ENCODE measurements at places on chromosomes 3 and 15. TPM values are rescaled to one million over a fixed set of nuclear protein-coding genes. Genes with fewer than 3 reads are reported as not detected.

Gene IL17RB
- total RNA-seq = 0.78 TPM

Gene EPHB1
- total RNA-seq = 16.3 TPM

Gene TMEM108
- 9.0 TPM for total RNA-seq

Gene COMMD4
- 66.2 TPM for total RNA-seq

Gene IQCH
- 4.5 TPM for total RNA-seq

Gene P2RY14
- total RNA-seq = not detected

Gene ROBO2
- 330 TPM for total RNA-seq

Gene GMPPB
- total RNA-seq = 21.2 TPM

Gene ROPN1
- not detected for total RNA-seq

Gene COL6A5
- total RNA-seq = not detected

Gene ECE2
- total RNA-seq = 1.6 TPM

Gene GOLGA6C
- not detected for total RNA-seq

Gene BNC1
- total RNA-seq = 1.1 TPM

Gene GOLGA8Q
- total RNA-seq = not detected

Gene HDGFL3
- total RNA-seq = 130 TPM

Gene HTD2
- total RNA-seq = 7.4 TPM

Gene SERPINI2
- total RNA-seq = not detected

Gene KNL1
- total RNA-seq = 4.0 TPM

- DNase-seq = no peak
- no peaks in the 10 kb centered on the region for H3K4me1 ChIP-seq
- no peak overlapping the region for H3K27ac ChIP-seq
- H3K27me3 ChIP-seq = no peaks in the 10 kb centered on the region
- H3K4me3 ChIP-seq = no peak overlapping the region
Measured at GRCh38 chr15:43095243-43095642, 10.6 kb downstream of the UBR1 start.

GRCh38 chr15:93235926-93236780 is 147.1 kb upstream of the RGMA start:
- DNase-seq = no peak
- H3K4me3 ChIP-seq = no peak overlapping the region
- peaks cover 4% of the 10 kb centered on the region for H3K36me3 ChIP-seq
- H3K4me1 ChIP-seq = no peaks in the 10 kb centered on the region

- H3K27ac ChIP-seq = no peak overlapping the region
- H3K4me1 ChIP-seq = peaks cover 3% of the 10 kb centered on the region
- H3K36me3 ChIP-seq = peaks cover 4% of the 10 kb centered on the region
- H3K4me3 ChIP-seq = no peak overlapping the region
Measured at GRCh38 chr15:88075102-88075501, 181.4 kb downstream of the NTRK3 start.

- H3K36me3 ChIP-seq = no peaks in the 10 kb centered on the region
- H3K4me1 ChIP-seq = peaks cover 1% of the 10 kb centered on the region
- DNase-seq = no peak
- H3K4me3 ChIP-seq = no peak overlapping the region
Measured at GRCh38 chr3:123644358-123644757, 59.5 kb upstream of the HACD2 start.

- H3K4me3 ChIP-seq = no peak overlapping the region
- no peak overlapping the region for H3K27ac ChIP-seq
- peak; percentile 43 for DNase-seq
- peaks cover 21% of the 10 kb centered on the region for H3K4me1 ChIP-seq
- peaks cover 5% of the 10 kb centered on the region for H3K36me3 ChIP-seq
Measured at GRCh38 chr3:156382458-156383346, 172.2 kb downstream of the SSR3 start.

- H3K4me1 ChIP-seq = peaks cover 3% of the 10 kb centered on the region
- H3K27me3 ChIP-seq = peaks cover 2% of the 10 kb centered on the region
- no peak overlapping the region for H3K27ac ChIP-seq
- no peak overlapping the region for H3K4me3 ChIP-seq
- H3K36me3 ChIP-seq = peaks cover 4% of the 10 kb centered on the region
- no peak for DNase-seq
Measured at GRCh38 chr15:88238618-88239430, 17.7 kb downstream of the NTRK3 start.

DNA sequence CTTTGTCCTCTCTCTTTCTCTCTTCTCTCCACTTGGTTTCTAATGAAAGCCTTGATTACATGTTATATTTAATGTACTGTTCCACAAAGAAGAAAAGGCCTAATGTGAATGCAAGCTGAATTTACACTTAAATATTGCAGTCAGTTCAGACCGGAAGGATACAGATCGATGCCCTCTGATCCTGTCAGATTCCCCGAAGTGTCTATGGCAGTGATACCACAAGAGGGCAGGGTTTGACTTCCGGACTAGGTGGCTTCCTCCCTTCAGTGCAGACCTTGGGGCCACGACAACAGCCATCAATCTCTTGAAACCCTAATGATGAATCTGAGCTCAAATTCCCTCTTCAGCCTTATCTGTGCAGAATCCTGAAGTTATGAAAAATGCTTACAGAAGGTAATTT is 29.5 kb downstream of the AGTR1 start:
- H3K4me1 ChIP-seq = no peaks in the 10 kb centered on the region
- H3K4me3 ChIP-seq = no peak overlapping the region
- DNase-seq = peak; percentile 56
- H3K27me3 ChIP-seq = no peaks in the 10 kb centered on the region
- no peaks in the 10 kb centered on the region for H3K36me3 ChIP-seq

- no peaks in the 10 kb centered on the region for H3K36me3 ChIP-seq
- no peak overlapping the region for H3K27ac ChIP-seq
- H3K4me1 ChIP-seq = no peaks in the 10 kb centered on the region
- no peak overlapping the region for H3K4me3 ChIP-seq
Measured at GRCh38 chr3:128568602-128569490, 75.8 kb upstream of the GATA2 start.

DNA sequence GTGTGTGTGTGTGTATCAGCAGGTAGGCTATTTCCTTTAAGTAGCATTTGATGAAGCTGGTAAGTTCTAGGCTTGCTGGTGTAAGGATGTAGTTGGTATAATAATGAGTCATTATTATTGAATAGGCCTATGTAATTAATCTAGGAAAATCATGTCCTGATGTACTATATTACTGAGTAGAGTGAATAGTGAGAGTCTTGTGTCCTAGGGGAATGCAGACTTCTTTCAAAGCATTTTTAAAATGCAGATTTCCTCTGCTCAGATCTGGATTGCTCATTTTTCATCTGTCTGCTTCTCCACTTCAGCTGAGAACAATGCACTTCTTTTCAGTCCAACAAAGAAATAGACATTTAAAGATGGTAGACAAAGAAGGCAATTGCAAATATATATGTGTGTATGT is 434.2 kb upstream of the ONECUT1 start:
- no peak overlapping the region for H3K27ac ChIP-seq
- H3K27me3 ChIP-seq = peaks cover 2% of the 10 kb centered on the region
- H3K36me3 ChIP-seq = no peaks in the 10 kb centered on the region
- no peak for DNase-seq
- no peaks in the 10 kb centered on the region for H3K4me1 ChIP-seq

- no peak overlapping the region for H3K4me3 ChIP-seq
- H3K36me3 ChIP-seq = no peaks in the 10 kb centered on the region
- no peaks in the 10 kb centered on the region for H3K27me3 ChIP-seq
- H3K27ac ChIP-seq = no peak overlapping the region
Measured at GRCh38 chr3:71713041-71713440, 12.2 kb downstream of the EIF4E3 start.

GRCh38 chr3:3735919-3736318 is 63.3 kb upstream of the LRRN1 start:
- H3K4me1 ChIP-seq = peaks cover 5% of the 10 kb centered on the region
- no peak overlapping the region for H3K27ac ChIP-seq
- no peaks in the 10 kb centered on the region for H3K27me3 ChIP-seq
- H3K36me3 ChIP-seq = no peaks in the 10 kb centered on the region

DNA sequence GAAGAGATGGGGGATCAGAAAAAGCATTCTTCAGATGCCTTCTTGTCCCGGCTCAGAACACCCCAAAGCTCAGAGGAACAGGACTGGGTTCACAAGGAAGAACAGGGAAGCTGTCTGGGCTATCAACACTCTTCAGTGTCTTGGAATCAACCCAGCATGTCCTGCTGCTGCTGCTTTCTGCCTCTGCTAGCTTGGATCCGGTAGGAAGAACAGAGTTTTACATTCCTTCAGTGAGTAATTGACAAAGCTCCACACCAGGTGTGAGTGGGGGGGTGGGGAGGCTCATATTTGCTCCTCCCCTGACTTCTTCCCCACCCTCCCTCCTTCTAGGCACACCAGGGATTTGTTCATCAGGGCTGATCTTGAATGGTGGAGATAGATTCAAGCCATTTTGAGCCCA is 13.1 kb upstream of the ETV5 start:
- H3K27ac ChIP-seq = no peak overlapping the region
- DNase-seq = no peak
- no peak overlapping the region for H3K4me3 ChIP-seq
- H3K27me3 ChIP-seq = peaks cover 5% of the 10 kb centered on the region
- H3K4me1 ChIP-seq = peaks cover 18% of the 10 kb centered on the region

- H3K4me3 ChIP-seq = no peak overlapping the region
- no peaks in the 10 kb centered on the region for H3K4me1 ChIP-seq
- H3K27me3 ChIP-seq = peaks cover 2% of the 10 kb centered on the region
- DNase-seq = no peak
Measured at GRCh38 chr3:136893848-136894443, 31.9 kb downstream of the NCK1 start.

GRCh38 chr3:58556761-58557221 is 19.8 kb upstream of the ACOX2 start:
- peak overlapping the region; percentile 81 for H3K27ac ChIP-seq
- peak; percentile 66 for DNase-seq
- peaks cover 11% of the 10 kb centered on the region for H3K4me1 ChIP-seq
- H3K27me3 ChIP-seq = no peaks in the 10 kb centered on the region
- peaks cover 18% of the 10 kb centered on the region for H3K36me3 ChIP-seq
- H3K4me3 ChIP-seq = no peak overlapping the region

DNA sequence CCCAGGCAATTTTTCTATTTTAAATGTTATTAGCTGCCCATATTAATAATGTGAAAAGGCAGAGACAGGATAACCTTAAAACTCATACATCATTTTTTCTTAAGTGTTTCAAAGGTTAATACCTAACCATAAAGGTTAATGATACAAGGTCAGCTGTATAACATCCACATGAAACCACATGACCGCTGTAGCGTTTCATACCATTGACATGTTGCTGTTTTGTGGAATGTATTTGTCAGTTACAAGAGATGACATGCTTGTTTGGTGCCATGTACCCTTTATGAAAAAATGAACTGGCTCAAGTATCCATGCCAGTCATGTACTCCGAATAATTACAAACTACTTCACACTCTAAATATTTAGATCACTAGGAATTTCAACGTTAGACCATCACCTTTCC is 207.4 kb downstream of the FMN1 start:
- no peaks in the 10 kb centered on the region for H3K36me3 ChIP-seq
- no peak overlapping the region for H3K4me3 ChIP-seq
- DNase-seq = no peak
- no peak overlapping the region for H3K27ac ChIP-seq
- no peaks in the 10 kb centered on the region for H3K27me3 ChIP-seq

DNA sequence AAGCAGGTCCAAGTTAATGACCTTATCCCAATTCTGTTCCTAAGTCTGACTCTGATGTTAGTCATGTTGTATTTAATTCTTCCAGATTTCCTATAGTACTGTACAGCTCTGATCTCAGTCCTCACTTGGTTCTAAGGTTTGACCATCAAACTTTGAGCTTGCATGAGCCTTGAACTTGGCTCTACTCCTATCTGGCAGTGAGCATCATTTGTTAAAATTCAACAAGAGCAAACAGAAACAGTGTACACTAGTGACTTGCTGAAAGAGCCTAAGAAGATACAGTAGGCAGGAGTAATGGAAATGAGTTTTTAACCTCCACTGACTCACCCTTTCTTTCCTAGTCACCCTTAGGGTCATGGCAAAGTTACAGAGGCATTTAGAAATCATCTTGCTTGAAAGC is 451.1 kb upstream of the TPRG1 start:
- peaks cover 4% of the 10 kb centered on the region for H3K4me1 ChIP-seq
- no peak overlapping the region for H3K4me3 ChIP-seq
- no peak overlapping the region for H3K27ac ChIP-seq
- DNase-seq = no peak
- no peaks in the 10 kb centered on the region for H3K36me3 ChIP-seq

GRCh38 chr3:181626036-181626435 is 85.7 kb upstream of the SOX2 start:
- no peak overlapping the region for H3K27ac ChIP-seq
- peaks cover 37% of the 10 kb centered on the region for H3K4me1 ChIP-seq
- H3K4me3 ChIP-seq = no peak overlapping the region
- H3K27me3 ChIP-seq = no peaks in the 10 kb centered on the region

- no peak overlapping the region for H3K4me3 ChIP-seq
- peaks cover 8% of the 10 kb centered on the region for H3K36me3 ChIP-seq
- no peak for DNase-seq
- no peak overlapping the region for H3K27ac ChIP-seq
Measured at GRCh38 chr15:80912673-80913072, 76.9 kb downstream of the MESD start.

DNA sequence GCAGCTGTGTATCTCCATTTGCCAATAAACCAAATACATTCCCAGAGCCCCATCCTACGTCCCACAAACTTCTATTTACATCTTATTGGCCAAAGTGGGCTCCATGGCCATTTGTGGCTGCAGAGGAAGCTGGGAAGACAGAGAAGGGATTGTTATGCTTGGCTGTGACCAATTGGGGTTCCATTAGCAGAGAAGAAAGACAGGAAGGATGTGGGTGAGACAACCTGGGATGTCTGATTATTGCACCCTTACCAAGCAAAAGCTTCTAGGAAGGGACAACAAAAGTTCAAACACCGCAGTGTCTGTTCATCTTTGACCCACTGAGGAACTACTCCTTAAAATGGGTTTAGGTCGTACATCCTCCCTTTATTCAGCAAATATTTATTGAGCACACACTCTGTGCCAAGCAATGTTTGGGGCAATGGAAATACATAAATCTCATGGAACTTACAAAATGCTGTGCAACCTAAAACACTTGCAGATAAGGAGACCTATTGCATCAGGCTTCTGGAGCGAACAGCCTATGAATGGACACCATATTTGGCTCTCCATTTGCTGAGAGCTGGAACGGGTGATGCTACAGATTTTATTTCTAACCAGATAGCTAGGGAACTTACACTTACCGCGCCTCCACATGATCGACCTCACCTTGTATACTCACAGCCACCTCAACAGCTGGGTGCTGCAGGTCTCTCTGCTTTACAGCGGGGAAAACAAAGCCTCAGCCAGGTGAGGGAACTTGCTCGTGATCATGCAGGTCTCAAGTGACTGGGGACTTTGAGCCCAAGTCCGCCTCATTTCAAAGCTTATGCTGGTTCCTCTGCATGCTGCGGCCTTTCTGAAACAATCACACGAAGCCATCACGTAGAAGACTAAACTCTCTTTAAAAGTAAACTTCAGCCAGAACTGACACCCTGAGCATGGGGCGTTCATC is 21.4 kb upstream of the NR2E3 start:
- H3K27ac ChIP-seq = no peak overlapping the region
- H3K27me3 ChIP-seq = peaks cover 3% of the 10 kb centered on the region
- DNase-seq = no peak
- no peak overlapping the region for H3K4me3 ChIP-seq
- H3K4me1 ChIP-seq = no peaks in the 10 kb centered on the region

GRCh38 chr15:62603742-62604141 is 438.7 kb upstream of the C2CD4B start:
- H3K36me3 ChIP-seq = no peaks in the 10 kb centered on the region
- H3K4me3 ChIP-seq = no peak overlapping the region
- DNase-seq = no peak
- H3K27ac ChIP-seq = no peak overlapping the region

GRCh38 chr3:5348229-5348902 is 160.9 kb downstream of the EDEM1 start:
- no peak overlapping the region for H3K27ac ChIP-seq
- no peaks in the 10 kb centered on the region for H3K4me1 ChIP-seq
- no peak for DNase-seq
- no peaks in the 10 kb centered on the region for H3K36me3 ChIP-seq
- no peaks in the 10 kb centered on the region for H3K27me3 ChIP-seq

Data from glutamatergic neuron (in vitro differentiated cells).